Activated CD4-positive, alpha-beta T cell treated with anti-CD3 and anti-CD28 coated beads, Interleukin-2, amount 10 ng/mL, durations not matched to agents 24 days and 14 days (primary cell): ENCODE measurements at places on chromosomes 2 and 18.

- DNase-seq, result no peak
Measured at GRCh38 chr2:206323486-206323885, 49.0 kb downstream of the ZDBF2 start.

- no peak for DNase-seq
Measured at GRCh38 chr2:146579147-146579930, 1265.5 kb upstream of the ACVR2A start.

DNA sequence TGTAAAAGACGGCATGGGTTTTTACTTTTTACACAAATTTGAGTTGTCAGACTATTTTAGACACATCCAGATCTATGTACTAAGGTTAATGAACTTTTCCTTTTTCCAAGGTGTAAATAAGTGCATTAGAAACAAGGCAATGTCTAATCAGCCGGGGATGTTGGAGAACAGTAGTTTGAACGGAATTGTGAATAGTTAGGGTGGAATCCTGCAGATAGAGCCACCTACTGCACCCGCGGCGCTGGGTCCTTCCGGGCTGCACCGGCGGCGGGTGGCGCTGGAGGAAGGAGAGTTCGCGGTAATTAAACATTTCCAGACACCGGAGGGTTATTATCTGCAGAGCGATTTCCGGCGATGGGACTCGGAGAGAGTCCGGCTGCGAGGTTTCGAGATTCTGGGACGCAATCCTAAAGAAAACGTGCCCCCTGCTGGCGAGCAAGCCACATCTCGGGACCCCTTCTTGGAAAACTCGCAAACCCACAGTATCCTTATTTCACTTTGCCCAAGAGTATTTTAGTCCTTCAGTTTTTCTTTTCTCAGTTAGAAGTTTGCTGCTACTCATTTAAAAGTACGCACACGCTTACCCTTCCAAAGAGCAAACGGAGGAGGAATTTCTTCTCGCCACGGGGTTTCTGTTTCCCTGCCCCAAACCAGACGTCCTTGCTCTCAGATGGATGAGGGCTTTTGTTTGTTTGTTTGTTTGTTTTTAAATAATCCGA lies 4.5 kb upstream of the OSR1 start:
- DNase-seq, result peak; percentile 80

- DNase-seq, result peak; percentile 85
Measured at GRCh38 chr2:181300600-181301291, 156.4 kb upstream of the ITGA4 start.

- no peak for DNase-seq
Measured at GRCh38 chr18:79786304-79786703, 11.4 kb upstream of the KCNG2 start.

GRCh38 chr2:226652369-226652768 lies 147.3 kb downstream of the IRS1 start:
- peak; percentile 67 for DNase-seq

DNA sequence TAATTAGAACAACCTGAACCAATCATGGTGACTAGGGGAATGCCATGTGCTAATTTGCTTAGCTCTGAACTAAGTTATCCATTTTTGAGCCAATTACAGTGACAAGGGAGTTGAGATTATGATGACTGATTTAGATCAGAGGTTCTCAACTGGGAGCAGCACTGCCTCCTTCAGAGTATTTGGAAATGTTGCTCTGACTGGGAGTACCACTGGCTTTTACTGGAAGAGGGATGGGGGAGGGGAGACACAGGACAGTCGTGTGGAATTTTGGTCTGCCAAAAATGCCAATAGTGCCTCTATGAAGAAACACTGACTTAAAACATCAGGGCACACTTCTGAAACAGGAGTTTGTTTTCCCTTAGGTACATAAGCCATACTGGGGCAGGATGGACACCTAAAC lies 48.1 kb upstream of the VPS54 start:
- no peak for DNase-seq

GRCh38 chr18:69659142-69659651 lies 258.5 kb downstream of the DOK6 start:
- DNase-seq, result no peak

DNA sequence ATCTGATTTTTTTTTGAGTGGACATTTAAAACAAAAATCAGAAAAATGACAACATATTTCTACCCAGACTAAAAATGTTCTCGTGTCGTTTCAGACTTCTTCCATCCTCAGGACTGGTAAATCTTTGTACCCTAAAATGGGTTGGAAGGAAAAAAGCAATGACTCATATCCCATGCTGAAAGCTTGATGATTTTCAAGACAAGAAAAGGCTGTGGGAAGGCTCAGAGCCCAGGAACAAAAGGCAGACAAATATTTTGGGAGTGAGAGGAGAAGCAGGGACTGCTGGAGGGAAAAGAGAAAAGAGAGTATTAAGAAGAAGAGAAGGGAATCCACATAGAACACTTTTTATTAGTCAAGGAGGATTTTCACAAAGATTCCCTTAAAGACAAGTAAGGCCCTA lies 77.1 kb upstream of the CTAGE1 start:
- no peak for DNase-seq

GRCh38 chr2:42233976-42234441 lies 64.9 kb downstream of the EML4 start:
- DNase-seq, result no peak

DNA sequence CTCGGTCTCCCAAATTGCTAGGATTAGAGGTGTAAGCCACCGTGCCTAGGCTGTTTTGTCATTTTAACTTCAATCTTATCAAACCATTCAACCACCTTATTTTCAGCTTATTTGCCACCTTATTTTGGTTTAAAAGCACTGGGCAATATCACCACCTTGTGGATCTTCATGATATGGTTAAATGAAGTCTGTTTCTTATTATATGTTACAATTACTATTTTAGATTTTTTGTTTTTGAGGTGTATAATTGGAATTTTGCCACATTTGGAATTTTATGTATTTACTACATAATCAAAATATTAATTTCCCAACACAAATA lies 43.8 kb upstream of the SCN9A start:
- DNase-seq, result no peak

DNA sequence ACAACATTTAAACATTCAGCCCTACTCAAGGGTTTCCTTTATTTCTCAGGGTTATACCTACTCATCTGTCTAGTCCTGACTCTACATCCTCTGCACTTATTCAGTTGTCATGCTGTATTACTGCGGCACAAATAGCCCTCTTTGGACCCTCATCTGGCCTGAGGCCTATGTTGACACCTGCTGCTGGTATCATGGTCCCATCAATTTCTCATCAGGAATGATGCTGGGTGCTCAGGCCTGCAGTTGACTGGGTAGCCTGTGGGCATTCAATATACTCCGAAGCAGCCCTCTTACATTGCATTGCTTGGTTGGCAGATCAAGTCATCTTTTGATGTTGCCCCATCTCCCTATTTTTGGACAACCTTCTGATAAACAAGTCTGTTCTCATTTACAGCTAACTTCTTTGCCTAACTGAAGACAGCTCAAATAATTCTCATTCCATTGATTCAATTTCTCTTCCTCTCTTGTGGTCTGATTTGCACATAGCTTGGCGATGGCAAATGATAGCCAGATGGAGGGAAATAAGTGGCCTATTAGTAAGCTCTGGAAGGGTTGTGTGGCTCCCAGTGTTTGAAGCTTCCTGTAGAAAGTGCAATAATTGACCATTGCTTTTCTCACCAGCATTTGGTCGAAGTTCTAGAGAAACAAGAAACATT lies 19.1 kb upstream of the MC4R start:
- DNase-seq, result no peak

DNA sequence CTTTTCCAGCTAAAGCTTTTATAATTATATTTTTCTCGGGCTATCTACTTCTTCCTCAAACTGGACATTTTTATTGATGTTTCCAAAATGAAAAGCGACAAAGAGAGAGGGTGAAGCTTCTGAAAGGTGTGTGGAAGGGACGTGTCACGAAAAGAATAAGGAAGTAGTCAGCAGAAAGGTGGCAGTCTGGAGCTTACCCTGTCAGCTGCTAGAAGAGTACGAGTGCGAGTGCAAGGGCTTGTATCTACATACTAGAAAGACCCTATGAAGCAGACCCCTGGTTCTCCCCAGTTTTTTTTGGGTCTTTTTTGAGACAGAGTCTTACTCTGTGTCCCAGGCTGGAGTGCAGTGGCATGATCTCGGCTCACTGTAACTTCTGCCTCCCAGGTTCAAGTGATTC lies 14.6 kb downstream of the FHL2 start:
- DNase-seq, result no peak

DNA sequence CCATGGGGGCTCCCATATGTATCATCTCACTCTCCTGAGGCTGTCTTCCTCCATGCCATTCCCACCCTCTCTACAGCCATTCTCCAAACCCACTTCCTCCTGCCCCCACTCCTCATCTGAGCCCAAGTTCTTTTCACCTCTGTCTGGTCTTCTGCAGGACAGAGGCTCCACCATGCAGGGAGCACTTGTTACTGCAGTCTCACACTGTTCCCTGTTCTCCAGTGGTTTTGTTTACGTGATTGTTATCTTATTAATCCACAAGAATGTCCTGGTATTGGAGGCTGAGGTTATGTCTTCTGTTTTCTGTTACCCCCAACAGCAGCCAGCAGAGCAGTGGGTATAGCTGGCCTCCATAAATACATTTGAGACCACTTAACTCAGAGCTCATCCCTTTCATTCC lies 51.4 kb downstream of the PAX8 start:
- no peak for DNase-seq

- DNase-seq, result no peak
Measured at GRCh38 chr2:30758191-30758651, 49.0 kb downstream of the CAPN13 start.

GRCh38 chr2:197273485-197273884 lies 37.1 kb downstream of the ANKRD44 start:
- DNase-seq, result no peak

- DNase-seq, result no peak
Measured at GRCh38 chr2:16103614-16104314, 163.4 kb downstream of the MYCN start.

- no peak for DNase-seq
Measured at GRCh38 chr2:105597011-105597805, 147.5 kb upstream of the NCK2 start.
